Muscle of back (tissue), 13 donors: ENCODE measurements at places on chromosomes 2 and 18. TPM values are rescaled to one million over a fixed set of nuclear protein-coding genes. Genes with fewer than 3 reads are reported as not detected.
A peak's percentile ranks its signal among the peaks of the same experiment; 100 is the strongest.

FOXI3 gene
- not detected for polyA plus RNA-seq

UCN gene
- polyA plus RNA-seq = 1.1 TPM

LRRC30 gene
- 4.9 TPM for polyA plus RNA-seq

ABCA12 gene
- polyA plus RNA-seq = not detected

AMER3 gene
- polyA plus RNA-seq = not detected

CIB4 gene
- not detected for polyA plus RNA-seq

- peak; percentile 49 for DNase-seq
These were observed 505.4 kb downstream of the PLCL1 start for GRCh38 chr2:198309673-198310280.

DNA sequence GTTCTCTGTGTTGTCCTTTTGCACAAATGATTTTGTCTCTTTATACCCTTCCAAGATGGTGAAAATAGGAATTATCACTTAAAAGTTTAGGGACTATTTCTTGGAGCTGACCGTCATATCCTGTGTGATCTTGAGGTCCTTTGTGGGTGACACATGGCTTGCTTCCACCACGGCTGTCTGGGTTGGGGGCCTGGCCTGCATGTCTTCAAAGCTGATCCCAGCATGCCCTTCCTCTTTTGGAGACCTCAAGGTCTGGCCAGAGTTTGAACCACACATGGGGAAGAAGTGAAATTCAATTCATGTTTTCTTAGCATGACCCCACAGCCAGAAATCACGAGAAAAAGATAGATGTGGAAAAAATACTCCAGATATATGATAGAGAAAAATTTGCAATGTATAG is 14.0 kb downstream of the SFTPB start:
- no peak for DNase-seq

DNA sequence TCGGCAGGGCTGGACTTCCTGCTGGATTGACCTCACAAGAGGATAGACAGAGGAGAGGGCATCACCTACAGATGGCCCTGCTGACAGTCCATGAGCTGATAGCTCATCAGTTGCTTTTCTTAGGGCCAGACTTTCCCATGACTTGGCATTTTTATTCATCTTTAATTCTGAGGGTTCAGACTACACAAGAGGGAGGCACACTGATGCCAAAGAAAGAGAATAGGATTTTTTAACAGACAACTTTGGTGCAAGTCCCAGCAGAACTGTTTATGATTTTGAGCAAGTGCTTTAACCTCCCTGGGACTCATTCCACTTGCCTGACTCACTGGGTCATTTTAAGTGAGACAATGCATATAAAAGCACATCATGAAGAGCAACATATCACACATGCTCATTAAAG is 299.2 kb downstream of the INSIG2 start:
- no peak for DNase-seq

- no peak for DNase-seq
These were observed 209.7 kb upstream of the SIX2 start for GRCh38 chr2:45218931-45219339.

GRCh38 chr18:62862466-62862865 is 147.1 kb downstream of the PHLPP1 start:
- no peak for DNase-seq

GRCh38 chr2:147030966-147031720 is 813.7 kb upstream of the ACVR2A start:
- no peak for DNase-seq

DNA sequence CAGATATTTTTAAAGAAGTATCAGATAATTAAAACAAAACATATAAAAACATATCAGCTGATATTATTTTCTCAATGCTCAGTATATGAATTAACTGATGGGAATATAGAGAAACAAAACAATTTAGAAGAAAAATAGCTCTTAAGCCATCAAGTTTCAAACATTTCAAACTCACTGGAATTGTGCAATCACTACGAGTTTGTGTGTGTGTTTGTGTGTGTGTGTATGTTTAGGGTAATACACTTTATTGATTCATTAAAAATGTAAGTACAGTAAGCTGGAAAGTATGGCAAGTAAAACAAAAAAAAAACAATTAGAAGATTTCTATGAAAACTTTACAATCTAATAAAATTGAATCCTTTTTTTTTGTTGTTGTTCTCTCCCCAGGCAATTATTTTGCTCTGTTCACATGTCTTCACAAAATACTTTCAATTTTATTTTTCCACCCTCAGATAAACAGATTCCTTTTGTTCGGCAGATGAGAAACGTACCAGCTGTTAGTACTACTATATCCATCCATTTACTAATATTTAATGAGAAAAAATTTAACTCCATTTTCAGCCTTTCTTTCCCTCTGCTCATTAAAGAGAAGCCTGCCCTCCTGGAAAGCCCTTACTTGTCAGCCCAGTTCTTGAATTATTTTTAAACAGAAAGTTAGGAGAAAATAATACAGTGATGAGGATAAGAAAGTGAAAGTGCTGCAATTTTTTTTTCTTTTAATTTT is 87.6 kb downstream of the SLC8A1 start:
- DNase-seq = peak; percentile 58

GRCh38 chr2:55729136-55729685 is 35.6 kb upstream of the PNPT1 start:
- DNase-seq = peak; percentile 61
